ENCODE measurements at places on chromosomes 11 and 22.

GRCh38 chr11:120147094-120147949 lies 9.4 kb upstream of the TRIM29 start:
- ATAC-seq: no peak

GRCh38 chr22:27797520-27798391 lies 3.8 kb downstream of the MN1 start:
- no peak for ATAC-seq

GRCh38 chr11:68839054-68839865 lies 2.5 kb downstream of the CPT1A start:
- peak; percentile 45 for ATAC-seq

DNA sequence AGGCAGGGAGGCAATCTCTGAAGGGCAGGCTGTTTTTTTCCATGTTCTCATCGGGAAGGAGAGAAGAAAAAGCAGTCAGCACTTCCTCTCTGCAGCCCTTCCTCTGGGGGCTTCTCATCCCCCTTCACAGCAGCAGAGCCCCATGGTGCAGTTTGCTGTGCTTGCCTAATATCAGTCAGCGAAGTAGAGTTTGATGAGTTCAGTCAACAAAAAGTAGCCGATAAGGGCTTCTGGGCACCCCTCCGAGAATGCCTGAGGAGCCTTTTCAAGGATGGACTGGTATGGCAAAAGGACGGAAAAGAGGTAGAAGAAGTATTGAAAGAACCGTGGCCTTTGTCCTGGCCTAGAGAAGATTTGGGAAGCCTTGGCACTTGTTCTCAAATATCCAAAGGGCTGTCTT lies 55.6 kb downstream of the NAV2 start:
- no peak for ATAC-seq

DNA sequence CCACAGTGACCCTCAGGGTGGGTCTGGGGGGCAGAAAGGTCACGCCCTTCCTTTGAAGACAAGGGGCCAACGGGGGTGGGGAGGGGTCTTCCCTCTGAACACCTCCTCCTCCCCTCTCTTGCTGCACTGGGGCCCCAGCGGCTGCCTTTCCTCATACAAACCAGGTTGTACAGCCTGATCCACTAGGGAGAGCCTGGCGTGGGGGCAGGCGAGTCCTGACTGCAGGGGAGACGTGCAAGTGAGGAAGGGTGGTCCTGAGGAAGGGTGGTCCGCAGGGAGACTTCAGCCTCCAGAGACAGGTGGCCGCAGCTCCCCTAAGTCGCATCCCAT lies 43.6 kb upstream of the LINC01488 start:
- ATAC-seq: no peak

- ATAC-seq: no peak
Observed at GRCh38 chr11:123190518-123190917, 4.5 kb downstream of the CLMP start.

DNA sequence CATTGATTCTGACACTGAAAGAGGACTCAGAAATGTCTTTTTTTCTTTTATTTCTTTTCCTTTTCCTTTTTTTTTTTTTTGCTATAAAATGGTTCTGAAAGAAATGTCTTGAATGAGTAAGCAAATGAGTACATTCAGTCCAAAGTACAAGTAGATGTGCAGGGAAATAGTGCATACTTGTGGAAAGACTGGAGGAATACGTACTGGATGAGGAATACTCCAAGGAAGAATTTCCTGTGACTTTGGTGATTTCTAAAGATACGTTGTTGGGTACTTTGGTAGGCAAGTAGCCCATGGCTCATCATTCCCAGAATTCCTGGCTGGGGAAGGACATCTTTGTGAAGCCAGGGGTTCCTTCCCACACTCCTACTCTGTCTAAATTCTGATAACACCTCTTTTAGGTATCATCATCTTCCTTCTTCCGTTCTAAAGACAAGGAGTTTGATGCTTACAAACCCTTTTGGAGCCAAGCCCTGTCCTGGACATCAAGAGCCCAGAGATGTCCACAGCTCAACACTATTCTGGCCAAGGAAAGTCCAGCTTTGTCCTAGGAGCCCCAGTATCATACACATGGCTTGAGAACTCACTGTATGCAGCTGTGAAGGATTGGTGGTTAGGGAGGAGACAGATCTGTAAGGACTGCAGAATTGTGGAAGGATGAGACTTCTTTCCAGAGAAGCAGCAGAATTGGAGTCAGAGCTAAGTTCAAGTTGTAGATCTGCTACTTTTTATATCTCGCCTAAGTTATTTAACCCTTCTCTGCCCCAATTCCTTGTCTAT lies 4.8 kb upstream of the NUP98 start:
- no peak for ATAC-seq

DNA sequence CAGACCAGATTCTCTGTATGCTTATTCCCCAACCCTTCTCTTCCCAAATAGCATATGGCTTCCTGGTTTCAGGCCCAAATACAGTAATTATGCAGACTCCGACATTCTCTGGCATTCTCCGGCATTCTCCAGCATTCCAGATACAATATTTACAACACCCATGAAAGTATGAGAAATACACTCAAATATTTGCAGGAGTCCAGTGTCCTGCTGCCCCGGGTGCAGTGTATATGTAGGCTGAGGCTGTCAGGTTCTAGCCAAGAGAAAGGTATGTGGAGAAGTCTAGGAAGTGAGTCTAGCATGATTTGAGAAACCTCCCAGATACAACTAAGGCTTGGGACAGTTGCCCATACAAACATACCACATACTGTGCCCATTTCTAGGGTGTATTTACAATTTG lies 160.7 kb downstream of the SOX6 start:
- ATAC-seq: no peak

DNA sequence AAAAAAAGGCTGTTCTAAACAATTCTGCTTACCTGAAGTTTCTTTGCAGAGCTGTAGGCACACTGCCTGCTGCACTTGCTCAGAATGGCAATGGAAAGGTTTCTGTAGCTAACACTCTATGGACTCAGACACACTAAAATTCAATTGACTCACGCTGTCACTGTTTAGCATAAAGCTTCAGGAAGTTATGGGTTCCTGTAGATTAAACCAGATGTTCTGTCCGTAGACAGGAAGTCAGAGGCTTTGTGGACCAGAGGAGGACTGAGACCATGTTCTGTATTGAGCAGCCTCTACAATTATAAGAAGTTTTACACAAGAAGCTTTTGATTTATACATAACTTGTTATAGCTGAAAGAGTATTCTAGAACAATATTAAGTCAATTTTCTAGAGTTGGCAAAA lies 70.4 kb downstream of the GLYATL1 start:
- peak; percentile 34 for ATAC-seq

DNA sequence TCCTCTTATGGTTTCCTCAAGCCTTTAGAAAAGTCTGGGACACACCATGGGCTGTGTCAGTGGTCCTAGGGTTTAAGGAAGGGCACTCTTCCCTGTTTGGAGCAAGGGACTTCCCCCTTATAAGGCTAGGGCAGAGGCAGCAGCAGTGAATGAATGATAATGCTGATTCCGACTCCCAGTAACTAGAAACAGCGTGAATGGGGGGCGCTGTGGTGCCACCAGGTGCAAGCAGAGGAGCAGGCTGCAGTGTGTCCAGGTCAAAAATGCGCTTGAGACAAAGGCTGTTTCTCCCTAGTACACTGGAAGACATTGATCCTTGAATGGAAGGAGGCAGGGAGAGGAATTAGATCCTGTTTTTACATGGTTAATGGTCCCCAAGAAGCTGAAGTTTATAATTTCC lies 11.6 kb upstream of the RIC3 start:
- ATAC-seq: no peak

GRCh38 chr11:117817368-117818040 lies 7.0 kb downstream of the FXYD2 start:
- ATAC-seq: peak; percentile 61

GRCh38 chr11:93773045-93773477 lies 11.0 kb upstream of the MED17 start:
- no peak for ATAC-seq

DNA sequence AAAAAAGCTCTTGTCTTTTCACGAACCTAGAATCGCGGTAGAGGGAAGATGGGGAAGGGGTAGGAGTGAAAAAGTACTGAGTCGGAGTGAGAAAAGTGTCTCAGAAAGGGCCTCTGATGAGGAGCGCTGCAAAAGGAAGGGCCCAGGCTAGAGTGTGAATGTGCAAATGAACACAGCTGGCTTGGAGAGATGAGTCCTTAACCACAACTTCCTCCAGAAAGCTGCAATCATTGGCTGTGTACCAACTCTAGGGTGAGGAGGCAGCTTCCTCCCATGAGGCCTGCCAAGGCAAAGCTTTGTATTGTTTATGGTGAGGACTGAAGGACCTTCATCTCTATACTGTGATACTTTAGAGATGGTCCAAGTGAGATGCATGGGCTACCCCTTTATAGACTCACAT lies 566.9 kb upstream of the ANO5 start:
- ATAC-seq: no peak

DNA sequence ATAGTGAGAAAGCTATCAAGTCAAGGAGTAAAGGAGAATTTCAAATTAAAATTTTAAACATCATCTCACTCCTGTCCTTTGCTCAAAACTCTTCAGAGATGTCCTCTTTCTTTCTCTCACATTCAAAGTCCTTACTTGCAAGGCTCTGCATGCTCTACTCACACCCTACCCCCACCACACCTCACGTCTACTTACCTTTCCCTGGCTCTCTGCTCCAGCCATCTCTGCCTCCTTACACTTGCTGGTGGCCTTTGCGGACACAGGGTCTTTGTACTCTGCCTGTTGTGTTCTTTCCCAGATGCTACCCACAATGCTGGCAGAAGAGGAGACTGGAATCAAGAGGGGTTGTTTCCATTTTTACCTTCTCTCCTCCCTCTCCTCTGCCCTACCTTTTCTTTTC lies 405.2 kb downstream of the INSC start:
- no peak for ATAC-seq

GRCh38 chr11:23789938-23790371 lies 706.9 kb upstream of the LUZP2 start:
- no peak for ATAC-seq

GRCh38 chr11:58575377-58576020 lies at the start of gene LPXN:
LPXN (minus strand) TSS chr11:58575856; CDS start chr11:58575772, 84 bp downstream.
- ATAC-seq: no peak

- no peak for ATAC-seq
Observed at GRCh38 chr11:46896719-46897406, 21.5 kb downstream of the LRP4 start.

DNA sequence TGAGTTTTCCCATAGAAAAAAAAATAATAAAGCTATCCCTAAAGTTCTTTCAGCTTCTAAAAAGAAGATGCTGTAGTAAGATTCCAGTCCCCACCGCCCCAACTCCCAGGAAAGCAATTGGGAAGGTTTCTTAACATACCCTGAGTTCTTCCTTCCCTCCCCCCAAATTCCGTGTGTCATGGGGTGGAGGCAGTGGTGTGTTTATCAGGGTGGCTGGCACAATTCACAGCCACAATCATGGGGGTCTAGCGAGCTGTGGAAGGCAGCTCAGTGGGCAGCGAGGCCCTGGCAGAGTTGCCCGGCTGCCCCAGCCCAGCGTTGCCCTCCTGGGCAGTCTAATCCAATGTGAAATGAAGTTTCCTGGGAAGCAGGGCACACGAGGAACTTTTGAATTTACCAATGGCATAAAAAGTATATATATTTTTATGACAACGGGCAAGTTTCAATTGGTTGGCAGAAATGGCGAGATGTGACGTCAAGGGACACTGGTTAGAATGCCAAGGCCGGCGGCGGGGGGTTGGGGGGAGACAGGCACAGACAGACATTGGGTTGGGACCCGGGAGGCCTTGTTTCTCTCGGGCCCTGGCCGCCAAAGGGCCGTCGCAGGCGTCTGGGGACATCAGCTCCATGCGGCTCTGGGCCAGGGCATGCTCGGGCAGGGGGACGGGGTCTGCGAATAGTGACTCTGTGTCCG lies 80.7 kb upstream of the PPARA start:
- peak; percentile 38 for ATAC-seq

- ATAC-seq: no peak
Observed at GRCh38 chr22:20574920-20575353, 67.5 kb downstream of the MED15 start.

DNA sequence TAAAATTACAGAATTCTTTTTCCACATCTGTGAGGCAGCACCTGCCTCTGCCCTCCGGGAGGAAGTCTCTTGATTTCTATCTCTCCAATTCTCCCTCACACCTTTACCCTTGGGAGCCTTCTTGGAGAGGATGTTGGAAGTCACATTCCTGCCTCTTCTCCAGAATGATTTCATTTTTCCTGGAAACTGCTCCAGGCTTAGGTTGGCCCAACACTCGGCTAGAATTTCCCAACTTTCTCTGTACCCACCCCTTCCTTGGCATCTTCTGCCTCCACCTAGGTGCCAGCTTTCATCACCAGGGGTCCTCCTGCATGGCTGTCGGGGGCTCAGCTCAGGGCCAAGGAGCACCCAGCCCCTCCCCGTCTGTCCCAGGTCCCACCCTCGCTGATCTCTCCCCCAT lies 43.2 kb downstream of the SLCO2B1 start:
- ATAC-seq: no peak

Measured in motor neuron (in vitro differentiated cells).